ENCODE measurements at places on chromosomes 3 and 15.

GRCh38 chr15:57259568-57260040, 116.7 kb upstream of the CGNL1 start:
- no peak for DNase-seq

- DNase-seq, result no peak
Measured at GRCh38 chr3:45558431-45558830, 36.1 kb upstream of the LIMD1 start.

DNA sequence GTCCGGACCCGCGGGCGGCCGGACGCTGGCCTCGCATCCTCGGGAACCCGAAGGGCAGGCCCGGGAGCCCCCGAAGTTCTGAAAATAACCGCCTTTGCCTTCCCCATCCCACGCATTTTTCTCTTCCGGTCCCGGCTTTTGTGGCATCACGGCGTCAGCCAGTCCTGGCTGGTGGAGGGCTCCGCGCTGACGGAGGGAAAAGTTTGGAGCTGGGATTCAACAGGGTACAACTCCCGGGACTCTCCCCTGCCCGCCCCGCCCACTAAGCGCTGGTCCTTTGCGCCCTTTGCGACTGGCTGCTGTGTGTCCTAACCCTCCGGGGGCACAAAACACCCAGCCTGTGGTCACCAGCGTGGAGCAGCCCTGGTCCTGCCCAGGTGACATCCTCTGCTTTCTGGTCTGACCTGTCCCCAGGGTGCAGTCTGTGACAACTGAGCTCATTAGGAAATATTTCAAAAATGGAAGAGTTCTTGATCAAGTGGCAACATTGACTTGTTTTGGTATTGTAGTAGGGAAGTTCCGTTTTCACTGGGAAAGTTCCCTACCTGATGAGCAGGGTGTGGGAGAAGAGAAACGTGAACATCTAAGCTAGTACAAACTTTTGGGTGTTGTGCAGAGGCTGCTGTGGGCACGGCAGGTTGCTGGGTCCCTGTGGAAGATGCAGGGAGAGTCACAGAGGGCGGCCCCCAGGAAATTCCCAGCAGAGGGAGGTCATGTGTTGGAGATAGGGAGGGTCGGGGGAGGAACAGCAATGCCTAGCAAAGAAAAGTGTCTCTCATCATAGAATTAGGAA, 775 bp downstream of the ARNT2 start:
- DNase-seq, result no peak

DNA sequence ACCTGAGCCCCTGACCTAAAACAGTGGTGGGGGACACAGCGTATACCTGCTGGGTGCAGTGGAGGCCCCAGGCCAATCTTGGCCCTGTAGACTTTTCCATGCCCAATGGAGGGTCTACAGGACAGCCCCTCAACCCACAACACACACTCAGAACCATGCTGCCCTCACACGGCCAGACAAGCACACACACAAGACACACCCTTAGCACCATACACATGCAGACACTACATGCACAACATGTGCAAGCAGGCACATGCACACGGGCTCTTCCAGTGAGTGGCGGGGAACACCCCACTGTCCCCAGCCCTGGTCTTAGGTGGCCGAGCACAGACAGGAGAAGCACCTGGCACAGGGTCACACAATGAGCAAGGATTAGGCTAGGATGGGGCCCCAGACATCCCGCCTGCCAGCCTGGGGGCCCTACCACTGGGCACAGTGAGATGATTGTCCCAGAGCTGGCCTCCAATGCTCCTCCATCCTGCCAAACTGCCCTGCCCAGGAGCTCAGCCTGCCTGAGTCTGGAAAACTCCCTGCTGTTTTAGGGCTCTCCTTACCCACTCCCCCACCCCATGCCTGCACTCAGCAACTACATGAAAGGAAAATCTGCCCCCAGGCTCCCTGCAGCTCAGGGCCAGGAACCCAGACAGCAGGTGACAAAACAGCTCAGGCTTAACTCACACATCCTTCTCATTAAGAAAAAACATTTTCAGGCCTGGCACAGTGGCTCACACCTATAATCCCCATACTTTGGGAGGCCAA, 15.8 kb downstream of the IQSEC1 start:
- no peak for DNase-seq

- DNase-seq, result no peak
Measured at GRCh38 chr3:14285548-14285925, 106.9 kb downstream of the LSM3 start.

DNA sequence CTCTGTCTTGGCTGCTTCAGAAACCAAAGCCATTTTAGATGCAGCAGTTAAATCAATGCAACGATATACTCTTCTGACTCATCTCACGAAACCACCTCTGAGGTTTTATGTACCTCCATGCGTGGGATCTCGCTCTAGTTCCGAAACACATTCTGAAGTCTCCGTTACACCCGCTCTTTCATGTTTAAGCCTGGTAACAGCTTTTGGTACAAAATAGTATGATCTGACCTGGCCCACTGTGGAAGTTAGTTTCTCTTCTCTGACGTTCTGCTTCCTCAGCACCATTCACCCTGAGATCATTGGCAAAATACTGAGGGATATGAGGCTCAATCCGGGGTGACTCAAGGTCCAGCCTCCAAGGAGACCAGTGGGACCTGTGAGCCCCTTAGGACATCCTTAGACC, 121.9 kb downstream of the TMEM266 start:
- no peak for DNase-seq

DNA sequence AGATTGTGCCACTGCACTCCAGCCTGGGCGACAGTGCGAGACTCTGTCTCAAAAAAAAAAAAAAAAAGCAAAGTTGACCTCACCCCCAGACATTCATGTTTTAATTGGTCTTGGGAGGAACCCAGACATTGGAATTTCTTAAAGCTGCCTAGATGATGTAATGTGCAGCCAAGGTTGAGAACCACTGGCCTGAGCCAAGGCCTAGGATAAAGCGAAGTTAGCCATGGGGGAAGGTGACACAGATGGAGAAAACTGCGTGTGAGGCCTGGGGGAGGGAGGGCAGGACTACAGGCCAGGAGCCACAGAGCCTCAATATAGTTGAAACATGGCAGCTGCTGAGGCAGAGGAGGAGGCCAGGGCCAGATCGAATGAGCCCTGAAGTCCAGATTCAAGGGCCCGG, 21.0 kb downstream of the GLB1 start:
- no peak for DNase-seq

DNA sequence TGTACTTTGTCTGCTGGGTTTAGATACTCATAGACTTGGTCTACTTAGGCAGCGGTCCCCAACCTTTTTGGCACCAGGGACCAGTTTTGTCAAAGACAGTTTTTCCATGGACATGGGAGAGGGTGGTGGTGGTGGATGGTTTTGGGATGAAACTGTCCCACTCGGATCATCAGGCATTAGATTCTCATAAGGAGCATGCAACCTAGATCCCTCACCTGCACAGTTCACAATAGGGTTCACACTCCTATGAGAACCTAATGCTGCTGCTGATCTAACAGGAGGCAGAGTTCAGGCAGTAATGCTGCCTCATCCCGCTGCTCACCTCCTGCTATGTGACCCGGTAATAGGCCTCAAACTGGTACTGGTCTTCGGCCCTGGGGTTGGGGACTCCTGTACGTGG, 45.3 kb downstream of the CMSS1 start:
- DNase-seq, result no peak

GRCh38 chr3:119405315-119405714, 58.1 kb downstream of the TMEM39A start:
- no peak for DNase-seq

- DNase-seq, result no peak
Measured at GRCh38 chr15:70778258-70779076, 15.1 kb upstream of the UACA start.

DNA sequence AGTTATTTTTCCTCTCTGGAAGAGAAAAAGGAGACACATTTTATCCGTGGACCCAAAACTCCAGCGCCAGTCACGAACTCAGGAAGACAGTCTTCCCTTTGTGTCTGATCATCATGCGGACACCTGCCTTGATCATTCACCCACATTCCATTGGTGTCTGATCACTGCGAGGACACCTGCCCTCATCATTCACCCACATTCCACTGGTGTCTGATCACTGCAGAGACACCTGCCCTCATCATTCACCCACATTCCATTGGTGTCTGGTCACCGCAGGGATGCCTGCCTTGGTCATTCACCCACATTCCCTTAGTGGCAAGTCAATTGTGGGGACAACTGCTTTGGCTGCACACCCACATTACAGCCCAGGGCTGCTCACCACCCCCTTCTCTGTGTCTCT, 148.9 kb downstream of the ROBO1 start:
- DNase-seq, result no peak

GRCh38 chr15:81304226-81304625, 19.7 kb downstream of the STARD5 start:
- DNase-seq, result no peak

GRCh38 chr3:48811524-48811923, 36.1 kb downstream of the PRKAR2A start:
- no peak for DNase-seq

Measured in hematopoietic multipotent progenitor cell treated with erythropoietin and hydrocortisone succinate and interleukin-3 and kit ligand, for 15 days (in vitro differentiated cells).